ENCODE measurements at places on chromosomes 4 and X.

DNA sequence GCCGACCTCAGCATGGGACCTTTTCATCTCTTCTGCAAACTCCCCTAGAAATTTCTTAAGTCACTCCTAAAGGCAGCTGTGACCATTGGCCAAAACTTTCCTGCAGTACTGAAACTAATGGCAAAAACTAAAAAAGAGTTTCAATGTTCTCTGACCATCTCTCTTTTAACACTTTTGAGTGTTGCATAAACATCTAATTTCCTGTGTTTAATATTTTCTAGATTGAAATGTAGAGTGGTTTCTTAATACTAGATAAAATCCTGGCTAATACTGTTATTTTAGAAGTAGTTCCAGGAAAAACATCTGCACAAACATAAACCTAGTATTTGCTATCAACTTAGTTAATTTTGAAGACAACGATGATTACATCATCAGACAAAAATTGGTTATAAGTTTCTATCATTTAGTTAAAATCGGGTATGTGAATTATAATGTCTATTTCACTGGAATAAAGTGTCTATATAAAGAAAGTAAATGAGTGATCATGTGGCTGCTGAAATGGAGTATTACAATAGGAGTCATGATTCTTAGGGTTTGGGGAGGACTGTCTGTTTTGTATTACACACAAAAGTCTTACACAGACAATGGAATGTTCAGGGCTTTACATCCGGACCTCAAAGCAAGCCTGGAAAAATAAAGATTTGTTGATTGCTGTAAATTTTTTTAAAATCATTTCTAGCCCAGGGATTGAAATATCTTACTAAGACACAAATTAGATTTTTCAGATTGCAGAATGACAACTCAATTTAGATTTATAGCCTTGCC lies 1323.4 kb downstream of the C4orf33 start:
- no peak for DNase-seq

- peak; percentile 30 for DNase-seq
These were observed 707.9 kb upstream of the PITX2 start for GRCh38 chr4:111330786-111331185.

DNA sequence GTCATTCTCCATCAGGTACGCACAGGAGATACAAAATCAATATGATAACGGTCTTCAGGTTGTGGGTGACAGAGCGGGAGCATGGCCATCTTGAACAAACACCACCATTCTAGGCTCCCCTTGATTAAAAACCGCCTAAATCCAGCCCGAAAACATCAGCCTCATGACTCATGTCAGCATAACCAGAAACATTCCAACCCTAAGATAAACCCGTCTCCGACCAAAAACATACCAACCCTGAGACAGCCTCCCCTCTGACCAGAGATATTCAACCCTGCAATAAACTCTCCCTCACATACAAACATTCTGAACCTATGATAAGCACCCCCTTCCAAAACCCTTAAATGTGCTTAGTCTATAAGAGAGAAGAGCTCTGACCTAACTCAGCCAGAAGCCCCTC lies 157.9 kb downstream of the DHRSX start:
- peak; percentile 62 for DNase-seq

GRCh38 chrX:39721566-39722279 lies 376.0 kb downstream of the BCOR start:
- DNase-seq, result peak; percentile 45

DNA sequence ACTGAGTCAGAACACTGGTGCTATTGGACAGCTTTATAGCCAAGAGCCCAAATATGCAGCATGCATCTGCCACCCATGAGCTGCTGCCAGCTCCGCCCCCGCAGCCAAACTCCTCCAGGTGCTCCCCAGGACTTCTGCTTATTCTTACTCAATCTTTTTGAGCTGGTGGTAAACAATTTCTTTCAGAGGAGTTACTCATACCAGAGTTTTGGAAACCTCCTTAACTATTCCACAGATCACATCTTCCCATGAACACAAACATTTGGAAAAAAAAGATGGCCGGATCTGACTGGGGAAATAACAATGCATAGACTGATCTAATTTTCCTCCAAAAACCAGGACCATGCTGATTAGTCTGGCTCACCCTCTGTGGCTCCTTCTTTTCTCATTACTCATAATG lies 399.9 kb downstream of the GPM6A start:
- DNase-seq, result peak; percentile 86

GRCh38 chr4:135833529-135833928 lies 1631.9 kb upstream of the PABPC4L start:
- no peak for DNase-seq

DNA sequence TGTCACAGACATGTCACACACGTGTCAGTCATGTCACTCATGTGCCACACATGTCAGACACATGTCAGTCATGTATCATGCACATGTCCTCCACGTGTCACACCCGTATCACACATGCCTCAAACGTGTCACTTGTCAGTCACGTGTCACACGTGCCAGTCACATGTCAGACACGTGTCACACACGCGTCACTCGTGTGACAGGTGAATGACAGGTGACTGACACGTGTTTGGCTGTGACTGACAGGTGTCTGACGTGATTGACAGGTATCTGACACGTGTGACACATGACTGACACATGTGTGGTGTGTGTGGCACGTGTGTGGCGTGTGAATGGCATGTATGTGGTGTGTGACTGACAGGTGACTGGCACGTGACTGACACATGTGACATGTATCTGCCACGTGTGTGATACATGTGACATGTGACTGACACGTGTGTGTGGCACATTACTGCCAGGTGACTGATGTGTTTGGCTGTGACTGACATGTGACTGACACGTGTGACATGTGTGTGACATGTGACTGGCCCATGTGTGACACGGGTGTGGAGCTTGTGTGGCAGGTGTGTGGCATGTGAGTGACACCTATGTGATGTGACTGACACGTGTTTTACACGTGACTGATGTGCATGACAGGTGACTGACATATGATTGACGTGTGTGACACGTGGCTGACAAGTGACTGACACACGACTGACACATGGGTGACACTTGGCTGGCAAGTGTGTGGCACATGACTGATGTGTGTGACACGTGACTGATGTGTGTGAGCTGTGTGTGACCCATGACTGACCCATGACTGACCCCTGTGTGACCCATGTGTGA lies 90.7 kb upstream of the GPC3 start:
- DNase-seq, result no peak

DNA sequence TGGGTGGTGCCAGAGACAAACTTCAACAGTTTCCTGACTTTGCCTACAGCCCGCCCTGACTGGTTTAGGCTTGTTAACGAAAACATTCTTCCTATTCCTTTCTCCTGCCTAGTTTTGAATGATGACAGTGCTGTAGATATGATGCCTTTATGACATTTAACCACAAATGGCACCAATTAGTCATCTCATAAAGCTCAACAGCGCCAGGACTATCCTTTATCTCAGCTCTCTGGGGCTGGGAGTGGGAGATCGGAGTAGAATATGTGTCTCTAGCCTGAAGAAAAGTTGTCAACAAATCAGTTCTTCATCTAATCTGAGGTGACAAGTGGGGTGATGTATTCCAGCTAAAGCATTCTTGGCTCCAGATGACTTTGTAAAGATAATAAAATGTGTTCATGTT lies 64.6 kb upstream of the SH3RF1 start:
- peak; percentile 38 for DNase-seq

DNA sequence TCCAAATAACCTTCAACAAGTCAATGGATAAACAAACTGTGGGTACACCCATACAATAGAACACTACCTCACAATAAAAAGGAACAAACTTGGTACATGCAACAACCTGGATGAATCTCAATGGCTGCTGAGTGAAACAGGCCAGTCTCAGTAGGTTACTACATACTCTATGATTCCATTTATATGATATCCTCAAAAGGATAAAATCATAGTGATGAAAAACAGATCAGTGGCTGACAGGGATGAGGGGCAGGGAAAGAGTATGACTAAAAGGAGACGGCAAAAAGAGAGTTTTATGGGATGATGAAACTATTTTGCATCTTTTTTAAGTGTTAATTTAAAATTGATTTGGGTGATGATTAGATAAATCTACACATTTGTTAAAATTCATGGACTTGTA lies 15.9 kb downstream of the KLHL8 start:
- no peak for DNase-seq

GRCh38 chr4:6464842-6465588 lies 7.4 kb downstream of the PPP2R2C start:
- no peak for DNase-seq

DNA sequence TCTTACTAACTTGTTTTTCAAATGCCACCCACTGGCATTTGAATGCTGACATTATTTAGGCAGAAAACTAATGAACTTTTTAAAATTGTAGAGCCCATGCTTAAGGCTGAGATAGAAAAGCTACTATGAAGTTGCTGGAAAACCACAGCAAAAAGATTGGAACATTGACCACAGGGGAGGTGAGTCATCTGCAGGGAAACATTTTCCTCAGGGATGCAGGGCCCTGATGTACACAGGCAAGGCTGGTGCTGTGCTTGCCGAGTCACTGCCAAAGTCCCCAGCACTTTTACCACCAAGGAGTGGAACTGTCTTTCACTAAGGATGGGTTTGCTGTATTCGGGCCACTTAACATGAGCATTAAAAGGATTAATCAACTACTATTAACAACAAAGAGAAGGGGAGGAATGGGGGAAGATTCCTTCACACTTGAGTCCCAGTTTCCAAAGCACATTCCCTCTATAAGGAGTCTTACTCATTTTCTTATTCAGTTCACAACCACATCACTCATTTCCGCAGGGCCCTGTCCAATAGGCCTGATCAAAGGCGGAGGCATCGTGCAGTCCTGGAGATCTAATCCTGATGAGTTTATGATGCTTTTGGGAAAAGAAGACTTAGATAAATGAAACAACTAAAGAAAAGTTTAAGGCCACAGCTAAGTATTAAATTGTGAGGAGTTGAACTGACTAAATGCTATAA lies 202.9 kb upstream of the NPY2R start:
- DNase-seq, result peak; percentile 24

DNA sequence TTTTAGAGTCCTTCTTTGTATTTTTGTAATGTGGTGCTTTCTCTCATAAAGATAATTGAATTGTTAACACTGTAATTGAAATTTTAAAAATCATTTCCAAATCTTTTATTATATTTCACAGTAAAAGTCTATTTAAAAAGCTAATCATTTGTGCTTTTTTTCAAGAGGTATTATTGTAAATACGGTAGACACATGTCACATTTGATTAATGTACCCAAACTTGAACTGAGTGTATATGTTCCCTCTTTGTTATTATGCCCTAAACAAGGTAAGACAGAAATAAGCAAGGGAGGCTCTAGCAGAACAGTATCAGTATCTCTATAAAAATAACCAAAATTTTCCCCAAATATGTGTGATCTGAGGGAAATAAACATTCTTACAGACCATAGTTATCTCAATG lies 21.5 kb upstream of the LARP1B start:
- no peak for DNase-seq

GRCh38 chr4:13989501-13989900 lies 362.0 kb upstream of the BOD1L1 start:
- peak; percentile 66 for DNase-seq

DNA sequence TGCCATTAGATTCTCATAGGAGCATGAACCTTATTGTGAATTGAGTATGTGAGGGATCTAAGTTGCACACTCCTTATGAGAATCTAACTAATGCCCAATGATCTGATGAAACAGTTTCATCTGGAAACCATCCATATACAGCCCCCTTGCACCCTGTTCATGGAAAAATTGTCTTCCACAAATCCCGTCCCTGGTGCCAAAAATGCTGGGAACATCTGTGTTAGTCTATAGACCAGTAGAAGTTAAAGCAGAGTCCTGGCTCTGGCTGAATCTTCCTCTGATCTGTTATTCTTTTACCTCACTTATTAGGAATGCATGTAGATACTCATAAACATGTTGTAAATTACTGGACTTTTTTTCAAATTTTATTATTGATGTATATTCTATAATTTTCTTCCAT lies 29.2 kb downstream of the SULT1B1 start:
- no peak for DNase-seq

GRCh38 chr4:182297659-182298058 lies 54.5 kb downstream of the TENM3 start:
- DNase-seq, result peak; percentile 20

DNA sequence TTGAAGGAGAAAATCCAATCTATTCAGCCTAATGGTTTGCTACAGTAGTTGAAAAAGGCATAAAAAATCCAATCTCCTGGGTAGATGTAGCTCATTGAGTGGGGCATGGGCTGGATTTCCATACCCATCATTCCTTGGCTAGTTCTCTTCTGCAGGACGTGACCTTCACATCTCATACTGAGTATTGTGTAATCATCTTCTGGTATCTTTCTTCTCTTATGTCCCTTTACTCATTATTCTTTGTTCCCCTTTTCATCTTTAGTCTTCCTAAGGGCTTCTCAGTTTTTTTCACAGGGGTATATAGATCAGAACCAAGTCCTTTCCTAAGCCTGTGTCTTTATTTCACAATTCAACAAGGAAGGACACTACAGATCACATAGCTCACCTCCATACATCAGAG lies 727.6 kb upstream of the MAGEB2 start:
- no peak for DNase-seq

GRCh38 chr4:185920171-185920570 lies 108.2 kb upstream of the SORBS2 start:
- DNase-seq, result no peak

GRCh38 chr4:105137121-105137875 lies 9.4 kb upstream of the TET2 start:
- DNase-seq, result no peak

GRCh38 chr4:182576601-182577289 lies 333.5 kb downstream of the TENM3 start:
- DNase-seq, result no peak

GRCh38 chrX:16839852-16840460 lies 30.2 kb downstream of the RBBP7 start:
- DNase-seq, result peak; percentile 71

GRCh38 chr4:157810137-157810774 lies 362.6 kb downstream of the GASK1B start:
- no peak for DNase-seq

- no peak for DNase-seq
These were observed 9.5 kb downstream of the FHDC1 start for GRCh38 chr4:152945639-152946038.

DNA sequence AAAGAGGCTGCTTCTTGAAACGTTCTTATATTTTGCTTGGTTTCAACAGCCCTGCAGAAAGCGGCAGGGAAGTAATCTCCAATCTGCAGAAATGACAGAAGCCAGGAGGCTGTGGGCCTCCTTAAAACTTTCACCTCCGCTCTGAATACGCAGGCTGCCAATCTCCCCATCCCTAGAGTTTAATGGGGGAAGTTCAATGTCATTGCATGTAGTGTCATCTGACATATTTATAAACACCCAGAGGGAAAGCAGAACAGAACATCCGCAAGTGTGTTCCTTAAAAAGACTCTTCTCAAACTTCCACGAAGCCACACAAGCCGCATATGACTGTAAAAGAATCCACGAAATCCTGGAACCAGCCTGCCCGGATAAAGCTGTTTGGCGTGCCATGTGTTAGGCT lies 148.8 kb upstream of the TBL1X start:
- DNase-seq, result no peak

DNA sequence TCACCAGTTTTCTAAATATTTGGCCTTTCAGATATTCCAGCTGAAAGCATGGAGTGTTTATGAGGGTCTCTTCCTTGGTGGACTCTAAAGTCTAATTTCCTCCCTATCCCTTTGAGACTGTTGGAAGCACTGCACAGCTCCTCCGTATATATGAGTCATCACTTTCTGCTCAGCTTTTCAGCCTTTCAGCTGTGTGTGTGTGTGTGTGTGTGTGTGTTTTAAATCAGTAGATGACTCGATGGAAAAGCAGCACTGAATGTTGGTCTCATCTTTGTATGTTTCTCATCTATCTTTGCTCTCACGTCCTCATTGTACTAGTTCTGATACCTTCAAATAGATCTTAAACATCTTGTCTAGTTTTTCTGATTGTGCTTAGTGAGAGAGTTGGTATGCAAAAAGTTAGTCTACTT lies 81.6 kb downstream of the ZFX start:
- peak; percentile 87 for DNase-seq

- DNase-seq, result peak; percentile 17
These were observed 25.5 kb downstream of the CDKN2AIP start for GRCh38 chr4:183469936-183470335.
